Sigmoid colon (tissue), 7 donors: ENCODE measurements at places on chromosomes 3 and 15. TPM values are rescaled to one million over a fixed set of nuclear protein-coding genes. Genes with fewer than 3 reads are reported as not detected.

GRCh38 chr3:43388175-43388574, 101.8 kb downstream of the SNRK start:
- DNase-seq = no peak
- no peaks in the 10 kb centered on the region for H3K4me1 ChIP-seq
- no peak overlapping the region for H3K27ac ChIP-seq

DNA sequence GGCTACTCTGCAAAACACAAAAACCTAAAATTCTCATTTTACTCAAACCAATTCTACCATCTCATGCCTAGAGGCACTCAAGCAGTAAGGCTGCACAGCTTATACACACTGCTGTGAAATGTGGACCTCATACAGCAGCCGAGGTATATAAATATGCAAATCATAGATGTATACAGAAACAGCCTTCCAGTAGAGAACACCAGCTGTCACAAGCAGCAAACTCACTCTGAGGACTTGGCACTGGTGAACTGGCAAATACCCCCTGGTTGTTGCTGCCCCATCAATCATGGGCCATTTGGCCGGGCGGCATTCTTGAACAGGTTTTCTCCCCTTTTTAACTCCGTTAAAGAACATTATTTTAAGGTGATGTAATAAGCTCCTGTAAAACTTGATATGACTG, 378.0 kb downstream of the LSAMP start:
- H3K4me3 ChIP-seq = no peak overlapping the region
- no peak for DNase-seq
- no peak overlapping the region for H3K27ac ChIP-seq
- no peaks in the 10 kb centered on the region for H3K36me3 ChIP-seq
- H3K27me3 ChIP-seq = no peaks in the 10 kb centered on the region

DNA sequence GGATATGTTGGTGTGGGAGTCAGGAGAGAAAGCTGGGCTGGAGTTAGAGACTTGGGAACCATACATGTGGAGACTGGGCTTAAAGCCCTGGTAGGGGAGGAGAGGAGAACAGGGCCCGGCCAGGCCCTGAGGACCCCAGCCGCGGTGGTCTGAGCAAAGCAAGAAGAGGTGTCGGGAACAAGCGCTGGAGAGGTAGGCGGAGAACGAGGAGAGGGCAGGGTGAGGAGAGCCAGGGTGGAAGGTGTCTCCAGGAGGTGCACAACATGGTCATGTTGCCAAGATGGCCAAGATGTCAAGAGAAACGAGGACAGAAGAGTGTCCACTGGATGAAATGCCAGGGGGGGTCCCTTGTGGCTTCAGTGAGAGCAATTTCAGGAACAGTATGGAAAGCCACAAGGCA, 5.5 kb downstream of the CHAC1 start:
- H3K4me1 ChIP-seq = no peaks in the 10 kb centered on the region
- H3K4me3 ChIP-seq = no peak overlapping the region

DNA sequence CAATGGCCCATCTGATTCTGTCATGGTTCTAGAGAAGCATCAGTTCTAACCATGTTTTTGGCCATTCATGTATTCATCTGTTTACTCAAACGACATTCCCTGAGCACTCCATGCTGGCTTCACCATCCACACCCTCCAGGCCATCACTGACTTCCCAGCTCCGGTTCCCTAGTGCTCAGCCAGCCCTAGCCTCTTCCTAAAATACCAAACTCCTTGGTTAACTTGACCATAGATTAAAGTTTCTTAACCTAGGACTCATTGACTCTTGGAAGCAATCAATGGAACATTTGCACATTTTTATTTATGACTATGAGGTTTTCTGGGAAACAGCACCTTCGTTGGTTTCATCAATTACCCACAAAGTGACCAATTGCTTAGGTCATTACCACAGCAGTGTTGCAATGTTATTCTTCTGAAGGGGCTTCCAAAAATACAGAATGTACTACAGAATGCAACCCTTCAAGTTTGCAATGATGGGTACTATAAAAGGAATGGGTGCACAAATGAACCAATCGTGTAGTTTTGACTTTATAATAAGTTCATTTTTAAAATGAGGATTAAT, 27.2 kb upstream of the SLC25A36 start:
- no peaks in the 10 kb centered on the region for H3K36me3 ChIP-seq
- no peak overlapping the region for H3K4me3 ChIP-seq
- no peaks in the 10 kb centered on the region for H3K4me1 ChIP-seq

GRCh38 chr15:60226924-60227323, 170.9 kb downstream of the ANXA2 start:
- no peak overlapping the region for H3K4me3 ChIP-seq
- no peak for DNase-seq
- H3K4me1 ChIP-seq = no peaks in the 10 kb centered on the region
- no peaks in the 10 kb centered on the region for H3K36me3 ChIP-seq
- no peak overlapping the region for H3K27ac ChIP-seq

DNA sequence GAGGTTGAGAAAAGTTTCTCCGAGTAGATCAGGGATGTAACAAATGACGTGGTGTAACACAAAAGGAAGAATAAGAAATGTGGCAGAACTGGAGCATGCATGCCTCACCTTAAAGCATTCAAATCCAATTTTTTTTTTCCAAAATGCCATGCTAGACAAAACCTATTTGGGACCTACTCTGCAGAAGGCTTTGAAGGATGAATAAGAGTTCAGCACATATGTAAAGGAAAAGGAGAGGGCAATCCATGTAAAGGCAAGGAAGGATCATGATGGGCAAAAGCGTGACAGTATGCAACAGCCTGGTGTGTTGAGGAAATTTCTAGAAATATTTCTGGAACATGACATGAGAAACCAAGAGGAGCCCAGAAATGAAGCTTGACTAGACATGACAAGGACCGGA, 116.4 kb downstream of the OXNAD1 start:
- no peaks in the 10 kb centered on the region for H3K4me1 ChIP-seq
- H3K4me3 ChIP-seq = no peak overlapping the region
- no peak for DNase-seq
- no peak overlapping the region for H3K27ac ChIP-seq
- H3K27me3 ChIP-seq = no peaks in the 10 kb centered on the region

DNA sequence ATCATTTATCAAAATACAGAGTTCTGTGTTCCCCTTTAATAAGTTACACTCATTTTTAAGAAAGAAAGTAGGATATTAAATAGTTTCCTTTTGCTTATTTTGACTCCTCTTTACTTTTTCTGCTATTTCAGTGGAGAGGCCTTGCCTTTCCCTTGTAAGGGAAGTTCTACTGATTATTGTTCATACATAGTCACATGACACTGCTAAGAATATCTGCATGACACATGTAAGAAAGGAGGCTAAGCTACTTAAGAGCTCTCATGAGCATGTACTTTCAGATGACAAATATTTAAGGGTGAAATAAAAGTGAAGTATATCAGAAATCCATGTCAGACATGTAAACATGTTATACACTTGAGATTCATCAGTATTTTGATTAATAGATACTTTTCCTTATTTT, 39.0 kb downstream of the MYRIP start:
- H3K27me3 ChIP-seq = no peaks in the 10 kb centered on the region
- H3K27ac ChIP-seq = no peak overlapping the region
- H3K4me1 ChIP-seq = no peaks in the 10 kb centered on the region
- no peak for DNase-seq
- H3K36me3 ChIP-seq = no peaks in the 10 kb centered on the region
- no peak overlapping the region for H3K4me3 ChIP-seq

DNA sequence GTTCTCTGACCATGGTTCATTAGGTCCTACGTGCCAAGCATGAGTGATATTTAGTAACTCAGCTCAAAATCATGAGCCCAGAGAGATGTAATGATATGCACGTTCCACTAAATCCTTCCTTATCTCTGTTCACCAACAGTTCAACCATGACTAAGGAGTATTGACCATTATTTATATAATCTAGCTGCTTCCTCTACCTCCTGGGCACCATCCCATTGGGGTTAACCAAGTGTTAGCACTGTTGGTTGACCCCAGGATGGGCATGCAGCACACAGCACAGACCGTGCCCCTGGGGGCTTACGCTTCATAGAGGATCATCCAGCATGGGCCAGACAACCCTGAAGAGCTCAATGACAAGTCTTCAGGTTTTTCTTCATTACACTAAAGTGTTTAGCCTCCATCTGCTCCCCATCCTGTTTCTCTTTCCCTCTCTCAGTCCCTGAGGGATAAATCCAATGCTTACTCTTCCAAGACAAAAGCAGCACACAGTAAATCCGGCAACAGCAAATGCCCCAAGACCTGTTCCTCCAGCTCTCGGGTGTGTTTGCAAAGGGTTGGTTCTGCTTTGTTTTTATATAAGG, 10.4 kb downstream of the FAM174B start:
- no peaks in the 10 kb centered on the region for H3K27me3 ChIP-seq
- no peak overlapping the region for H3K4me3 ChIP-seq
- no peaks in the 10 kb centered on the region for H3K36me3 ChIP-seq
- H3K4me1 ChIP-seq = no peaks in the 10 kb centered on the region

DNA sequence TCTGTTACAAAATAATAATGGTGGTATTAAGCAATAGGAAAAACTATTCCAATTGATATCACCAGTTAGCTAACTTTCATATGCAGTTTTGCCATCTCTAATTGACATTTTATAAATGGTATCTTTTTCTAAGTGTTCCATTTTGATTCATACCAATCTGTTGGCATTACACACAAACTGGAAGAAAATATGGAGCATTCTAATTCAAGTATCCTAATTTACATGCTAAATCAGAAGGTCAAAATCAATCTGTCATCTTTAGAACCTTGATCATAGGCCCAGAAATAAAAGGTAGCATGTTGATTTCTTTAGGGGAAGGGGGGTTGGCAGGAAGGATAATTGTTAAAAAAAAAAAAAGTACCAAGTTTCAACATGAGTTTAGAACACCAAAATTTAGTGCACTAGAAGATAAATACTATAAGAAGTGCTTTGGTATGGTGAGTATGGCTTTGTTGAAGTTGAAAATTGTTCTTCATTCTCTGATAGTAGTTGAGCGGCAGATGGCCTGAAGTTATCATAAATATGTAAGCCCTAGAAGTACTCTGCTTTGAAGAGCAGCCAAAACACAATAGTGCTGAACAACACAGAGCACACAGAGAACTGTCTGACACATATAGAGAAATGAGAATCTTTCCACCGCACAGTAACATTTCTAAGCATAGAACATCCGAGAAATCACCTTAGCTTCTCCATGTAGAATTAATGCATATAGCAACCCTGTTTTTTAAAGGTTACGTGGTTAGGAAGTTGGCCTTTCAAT, 130.1 kb downstream of the TAFA4 start:
- no peak for DNase-seq
- H3K4me3 ChIP-seq = no peak overlapping the region
- H3K27me3 ChIP-seq = no peaks in the 10 kb centered on the region
- no peaks in the 10 kb centered on the region for H3K36me3 ChIP-seq
- H3K27ac ChIP-seq = no peak overlapping the region

GASK1A gene
- 32.7 TPM for total RNA-seq

CYP19A1 gene
- total RNA-seq = not detected

SNTN gene
- not detected for total RNA-seq
